ENCODE measurements at places on chromosomes 5 and 9. TPM values are rescaled to one million over a fixed set of nuclear protein-coding genes. Genes with fewer than 3 reads are reported as not detected.

DNA sequence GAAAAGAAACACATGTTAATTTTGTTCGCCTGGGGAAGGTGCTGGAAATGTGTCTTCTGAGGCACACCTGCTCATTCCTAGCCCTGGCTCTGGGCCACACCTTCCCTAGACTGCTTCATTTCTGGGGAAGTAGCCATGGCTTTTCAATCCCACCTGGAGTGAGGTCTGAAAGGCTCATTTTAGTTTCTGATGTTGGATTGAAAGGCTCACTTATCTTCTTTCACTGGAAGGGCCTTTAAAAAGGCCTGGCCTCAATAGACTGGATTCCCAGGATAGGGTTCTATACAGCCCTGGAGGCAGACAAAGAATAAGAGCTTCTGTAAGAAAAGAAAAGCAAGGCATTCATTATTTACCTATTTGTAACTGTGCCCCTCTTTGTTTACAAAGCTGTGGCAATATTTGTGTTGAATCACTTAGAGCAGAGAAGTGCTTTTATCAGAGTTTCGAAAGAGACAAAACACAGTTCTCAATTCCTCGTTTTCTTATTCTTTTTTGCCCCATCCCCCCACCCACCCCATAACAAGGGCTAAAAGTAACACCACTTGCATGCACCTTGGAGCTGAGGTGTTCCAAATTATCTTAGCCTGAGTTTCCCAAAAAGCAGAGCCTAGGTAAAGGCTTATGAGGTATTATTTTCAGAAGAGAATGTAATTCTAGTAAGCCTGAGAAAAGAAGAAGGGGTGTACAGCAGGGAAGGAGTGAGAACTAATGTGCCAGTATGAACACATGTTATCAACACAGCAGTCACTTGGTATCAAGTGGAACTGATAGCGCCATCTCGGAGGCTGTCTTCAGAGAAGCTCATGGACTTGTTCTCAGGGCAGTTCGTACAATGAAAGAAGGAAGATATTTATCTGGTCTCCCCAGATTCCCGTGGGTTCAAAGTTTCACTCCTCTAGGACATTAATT is 413.1 kb downstream of the KCTD16 start:
- no peak overlapping the region for H3K4me3 ChIP-seq
- no peaks in the 10 kb centered on the region for H3K36me3 ChIP-seq
- H3K27ac ChIP-seq: no peak overlapping the region
- H3K4me1 ChIP-seq: no peaks in the 10 kb centered on the region

DNA sequence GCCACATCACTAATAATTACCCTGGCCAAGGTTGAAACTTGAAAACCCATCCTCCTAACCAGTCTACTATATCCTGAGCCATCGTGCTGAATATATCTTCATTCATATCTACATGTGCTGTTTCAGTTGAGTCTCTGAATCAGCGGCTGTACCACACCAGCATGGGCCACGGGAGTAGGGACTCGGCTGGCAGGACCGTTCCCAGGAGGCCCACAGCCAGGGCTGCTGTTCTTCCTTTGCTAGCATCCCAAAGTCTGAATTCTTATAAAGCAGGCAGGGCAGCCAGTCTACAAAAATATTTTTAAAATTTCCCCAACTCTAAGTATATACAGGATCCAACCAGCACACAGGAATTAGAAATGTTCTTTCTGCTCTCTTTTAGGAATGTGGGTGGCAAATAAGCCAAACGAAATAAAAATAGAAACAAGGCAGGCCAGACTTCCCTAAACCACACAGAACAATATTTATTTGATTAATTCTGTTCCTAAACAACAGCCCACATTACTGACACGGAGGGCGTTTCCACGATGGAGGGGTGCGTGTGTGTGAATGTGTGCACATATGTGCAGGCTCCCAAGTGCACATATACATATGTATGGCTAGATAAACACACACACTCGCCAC is 42.8 kb upstream of the EQTN start:
- H3K4me3 ChIP-seq: no peak overlapping the region
- H3K4me1 ChIP-seq: no peaks in the 10 kb centered on the region
- DNase-seq: no peak

DNA sequence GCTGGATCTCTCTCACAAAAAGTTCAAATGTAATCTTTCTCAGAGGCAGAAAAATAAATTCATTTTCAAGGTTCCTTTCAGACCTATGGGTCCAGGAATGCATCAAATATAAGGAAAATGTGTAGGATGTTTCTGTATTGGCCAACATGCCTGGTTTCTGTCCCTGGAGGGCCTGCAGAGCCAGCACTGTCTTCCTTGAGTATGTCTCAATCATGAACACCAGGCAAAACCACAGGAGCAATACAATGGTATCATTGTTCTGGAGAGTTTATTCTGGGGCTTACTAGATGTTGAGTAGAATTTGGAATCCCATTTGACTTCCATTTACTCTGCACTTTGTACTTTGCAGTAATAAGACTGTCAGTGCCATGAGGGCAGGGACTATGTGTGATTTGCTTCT is 23.5 kb downstream of the INSYN2B start:
- no peaks in the 10 kb centered on the region for H3K4me1 ChIP-seq
- H3K36me3 ChIP-seq: no peaks in the 10 kb centered on the region
- H3K4me3 ChIP-seq: no peak overlapping the region
- DNase-seq: no peak
- no peaks in the 10 kb centered on the region for H3K27me3 ChIP-seq

- H3K4me3 ChIP-seq: no peak overlapping the region
- no peak overlapping the region for H3K27ac ChIP-seq
- H3K4me1 ChIP-seq: peaks cover 6% of the 10 kb centered on the region
- no peaks in the 10 kb centered on the region for H3K36me3 ChIP-seq
These were observed 36.5 kb upstream of the SYNPO start for GRCh38 chr5:150604010-150604409.

Gene ZBTB34
- total RNA-seq: 24.9 TPM

Gene FRMPD1
- 0.55 TPM for total RNA-seq

DNA sequence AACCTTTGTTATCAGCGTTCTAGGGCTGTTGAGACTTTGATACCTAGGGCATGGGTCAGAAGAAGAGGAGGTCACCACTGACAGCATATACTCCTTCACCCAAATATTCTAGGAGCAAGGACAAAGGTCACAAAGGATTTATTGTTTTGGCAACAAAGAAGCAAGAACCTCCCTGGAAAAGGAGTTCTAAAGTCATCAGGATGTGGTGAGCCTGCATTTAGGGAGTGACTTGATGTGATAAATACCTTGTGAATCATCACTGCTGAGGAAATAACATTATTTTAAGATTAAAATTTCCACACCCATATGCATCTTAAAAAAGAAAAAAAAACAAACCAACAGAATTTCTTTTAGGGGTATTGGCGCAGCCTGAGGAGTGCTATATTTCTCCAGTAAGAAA is 13.9 kb downstream of the IFNA1 start:
- no peaks in the 10 kb centered on the region for H3K4me1 ChIP-seq
- no peak overlapping the region for H3K4me3 ChIP-seq
- no peak for DNase-seq
- H3K27ac ChIP-seq: no peak overlapping the region
- no peaks in the 10 kb centered on the region for H3K27me3 ChIP-seq

- peak overlapping the region; percentile 8 for H3K27ac ChIP-seq
- H3K27me3 ChIP-seq: no peaks in the 10 kb centered on the region
- peaks cover 8% of the 10 kb centered on the region for H3K4me1 ChIP-seq
- DNase-seq: peak; percentile 47
- no peaks in the 10 kb centered on the region for H3K36me3 ChIP-seq
- H3K4me3 ChIP-seq: no peak overlapping the region
These were observed 21.7 kb downstream of the PHF2 start for GRCh38 chr9:93597871-93598646.

Gene SLC9A3
- total RNA-seq: 0.99 TPM

Gene IL13
- not detected for total RNA-seq

DNA sequence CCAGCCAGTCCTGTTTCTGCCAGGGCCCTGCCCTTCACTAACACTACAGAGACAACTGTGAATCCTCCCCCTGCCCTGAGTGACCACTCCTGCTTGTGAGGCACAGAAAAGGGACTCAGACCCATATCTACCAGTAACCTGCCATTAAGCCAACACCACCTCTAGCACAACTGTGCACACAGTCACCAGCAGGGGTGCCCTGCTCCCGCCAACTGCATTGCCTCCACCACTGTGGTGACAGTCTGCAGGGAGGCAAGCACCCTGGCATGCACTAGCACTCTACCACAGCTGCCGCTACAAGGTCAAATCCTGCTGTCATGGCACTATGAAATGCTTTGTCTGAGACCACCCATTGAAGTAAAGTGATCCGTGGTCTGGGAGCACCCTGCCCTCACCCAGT is 1028.5 kb upstream of the CDH9 start:
- no peaks in the 10 kb centered on the region for H3K36me3 ChIP-seq
- no peak overlapping the region for H3K27ac ChIP-seq
- no peak overlapping the region for H3K4me3 ChIP-seq
- no peaks in the 10 kb centered on the region for H3K4me1 ChIP-seq
- no peaks in the 10 kb centered on the region for H3K27me3 ChIP-seq

GRCh38 chr5:139394654-139395566 is at the start of gene PROB1:
PROB1 (minus strand) TSS chr5:139395104; CDS start chr5:139395081, 23 bp downstream.
- H3K4me3 ChIP-seq: peak within 1 kb of the TSS; percentile 75
- DNase-seq: peak; percentile 79
- no peak within 1 kb of the TSS for H3K27ac ChIP-seq
- H3K27me3 ChIP-seq: peaks cover 23% of the 10 kb centered on the region

GRCh38 chr9:94639061-94639998 is at the start of gene FBP1:
FBP1 (minus strand) TSS chr9:94639518; CDS start chr9:94639310, 208 bp downstream.
- no peaks in the 10 kb centered on the region for H3K4me1 ChIP-seq
- no peaks in the 10 kb centered on the region for H3K36me3 ChIP-seq
- peaks cover 67% of the 10 kb centered on the region for H3K27me3 ChIP-seq
- H3K4me3 ChIP-seq: peak within 1 kb of the TSS; percentile 73

Gene GARNL3
- 11.4 TPM for total RNA-seq

Gene FOXD1
- total RNA-seq: 0.61 TPM

DNA sequence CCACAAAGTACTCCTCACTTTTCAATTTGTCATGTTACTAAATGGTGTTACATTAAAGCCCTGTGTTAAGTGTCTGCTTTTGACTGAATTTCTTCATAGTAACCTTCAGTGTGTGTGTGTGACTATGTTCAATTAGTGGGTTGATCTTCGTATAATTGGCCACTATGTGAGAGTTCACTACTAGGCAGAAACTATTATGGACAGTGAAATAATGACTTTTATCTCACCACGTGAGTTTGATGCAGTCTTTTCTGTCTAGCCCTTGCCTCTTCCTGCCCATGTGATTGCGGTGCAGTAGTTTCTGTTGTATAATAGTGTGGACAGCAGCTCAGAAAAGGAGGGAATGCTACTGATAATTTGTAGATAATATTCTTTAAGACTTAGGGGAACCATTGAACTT is 1.8 kb upstream of the MAML1 start:
- H3K27ac ChIP-seq: no peak overlapping the region
- DNase-seq: no peak
- peaks cover 68% of the 10 kb centered on the region for H3K36me3 ChIP-seq
- no peaks in the 10 kb centered on the region for H3K4me1 ChIP-seq

DNA sequence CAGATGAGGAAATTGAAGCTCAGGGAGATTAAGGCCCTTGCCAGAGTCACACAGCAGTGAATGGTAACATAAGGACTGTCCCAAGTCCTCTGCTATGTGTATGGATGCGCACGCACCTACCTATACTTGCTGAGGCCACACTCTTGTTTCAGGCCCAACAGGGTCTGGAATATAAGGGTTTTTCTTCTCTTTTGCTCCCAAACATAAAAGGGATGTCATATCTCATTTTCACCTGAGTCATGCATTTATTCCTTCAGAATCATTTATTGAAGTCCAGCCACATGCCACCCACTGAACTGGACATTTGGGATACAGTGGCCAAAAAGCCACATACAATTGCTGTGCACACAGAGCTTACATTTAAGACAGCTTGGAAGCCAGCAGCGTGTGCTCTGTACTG is 92.0 kb downstream of the SH3TC2 start:
- no peak overlapping the region for H3K27ac ChIP-seq
- peaks cover 18% of the 10 kb centered on the region for H3K27me3 ChIP-seq
- H3K4me3 ChIP-seq: no peak overlapping the region

Gene TRIO
- total RNA-seq: 76.7 TPM

Gene MLANA
- total RNA-seq: not detected

Gene LCN1
- total RNA-seq: not detected

- H3K27me3 ChIP-seq: no peaks in the 10 kb centered on the region
- no peak overlapping the region for H3K4me3 ChIP-seq
- no peaks in the 10 kb centered on the region for H3K36me3 ChIP-seq
- H3K4me1 ChIP-seq: no peaks in the 10 kb centered on the region
These were observed 31.9 kb upstream of the SSBP2 start for GRCh38 chr5:81782811-81783210.

- no peaks in the 10 kb centered on the region for H3K4me1 ChIP-seq
- no peak overlapping the region for H3K4me3 ChIP-seq
- H3K36me3 ChIP-seq: no peaks in the 10 kb centered on the region
- no peak for DNase-seq
These were observed 69.3 kb downstream of the SH3RF2 start for GRCh38 chr5:146005723-146006122.

Gene DNAJC18
- total RNA-seq: 34.6 TPM

Gene TEK
- total RNA-seq: 3.1 TPM

DNA sequence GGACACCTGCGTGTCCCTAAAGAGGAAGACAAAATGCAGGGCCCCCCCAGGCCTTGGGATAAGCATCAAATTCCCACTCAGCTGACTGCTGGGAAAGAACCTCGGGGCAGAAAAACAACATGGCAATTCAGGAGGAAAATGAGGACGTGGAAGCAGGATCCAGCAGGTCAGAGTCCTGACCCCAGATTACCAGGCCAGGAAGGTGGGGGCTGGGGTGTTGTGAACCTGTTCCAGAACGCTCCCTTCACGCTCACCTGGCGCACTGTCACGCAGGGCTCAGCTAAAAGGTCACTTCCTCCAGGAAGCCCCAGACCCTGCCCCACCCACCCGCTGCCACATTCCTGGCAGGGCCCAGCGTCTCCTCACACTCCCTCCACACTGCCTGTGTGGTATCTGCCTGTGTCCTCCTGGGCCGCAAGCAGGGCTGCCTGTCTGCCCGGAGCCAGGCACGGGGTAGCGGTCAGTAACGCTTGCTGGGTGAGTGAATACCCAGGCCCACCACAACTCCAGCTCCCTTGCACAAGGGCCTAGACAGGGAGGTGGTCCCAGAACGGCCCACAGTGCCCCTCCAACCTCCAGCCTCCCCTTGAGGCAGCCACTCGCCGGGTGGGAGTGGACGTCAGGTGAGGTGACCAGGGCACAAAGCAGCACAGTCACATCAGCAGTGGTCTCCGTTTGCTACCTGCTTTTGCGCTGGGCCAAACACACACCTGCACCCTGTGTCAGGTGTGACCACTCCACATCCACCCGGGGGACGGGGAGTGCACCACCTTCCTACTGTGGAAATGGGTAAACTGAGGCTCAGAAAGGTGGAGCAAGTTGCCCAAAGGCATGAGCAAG is 18.1 kb downstream of the VAV2 start:
- no peaks in the 10 kb centered on the region for H3K36me3 ChIP-seq
- H3K4me1 ChIP-seq: no peaks in the 10 kb centered on the region
- no peak for DNase-seq
- H3K27me3 ChIP-seq: no peaks in the 10 kb centered on the region

GRCh38 chr5:83931969-83932368 is 211.3 kb upstream of the HAPLN1 start:
- no peak overlapping the region for H3K27ac ChIP-seq
- no peak overlapping the region for H3K4me3 ChIP-seq
- no peaks in the 10 kb centered on the region for H3K4me1 ChIP-seq

Gene GRIN3A
- not detected for total RNA-seq

GRCh38 chr9:94843134-94843533 is 116.6 kb downstream of the AOPEP start:
- H3K27me3 ChIP-seq: no peaks in the 10 kb centered on the region
- H3K4me1 ChIP-seq: no peaks in the 10 kb centered on the region
- H3K4me3 ChIP-seq: no peak overlapping the region
- no peak for DNase-seq
- no peak overlapping the region for H3K27ac ChIP-seq

- H3K27ac ChIP-seq: no peak overlapping the region
- H3K27me3 ChIP-seq: no peaks in the 10 kb centered on the region
- no peak overlapping the region for H3K4me3 ChIP-seq
- H3K4me1 ChIP-seq: no peaks in the 10 kb centered on the region
These were observed 83.5 kb upstream of the MINAR2 start for GRCh38 chr5:129664336-129664937.
